Panc1 (cell line): ENCODE measurements at places on chromosomes 7 and 10. TPM values are rescaled to one million over a fixed set of nuclear protein-coding genes. Genes with fewer than 3 reads are reported as not detected.

- DNase-seq, result no peak
- H3K27me3 ChIP-seq, result no peaks in the 10 kb centered on the region
- no peaks in the 10 kb centered on the region; the same call in none of the 2 replicates for H3K36me3 ChIP-seq
- no peak overlapping the region for H3K27ac ChIP-seq
- H3K4me1 ChIP-seq, result 0 out of 2 replicates have a peak, but pooled peaks cover 2% of the 10 kb centered on the region
Measured at GRCh38 chr7:44216521-44217222, 15.9 kb downstream of the YKT6 start.

DNA sequence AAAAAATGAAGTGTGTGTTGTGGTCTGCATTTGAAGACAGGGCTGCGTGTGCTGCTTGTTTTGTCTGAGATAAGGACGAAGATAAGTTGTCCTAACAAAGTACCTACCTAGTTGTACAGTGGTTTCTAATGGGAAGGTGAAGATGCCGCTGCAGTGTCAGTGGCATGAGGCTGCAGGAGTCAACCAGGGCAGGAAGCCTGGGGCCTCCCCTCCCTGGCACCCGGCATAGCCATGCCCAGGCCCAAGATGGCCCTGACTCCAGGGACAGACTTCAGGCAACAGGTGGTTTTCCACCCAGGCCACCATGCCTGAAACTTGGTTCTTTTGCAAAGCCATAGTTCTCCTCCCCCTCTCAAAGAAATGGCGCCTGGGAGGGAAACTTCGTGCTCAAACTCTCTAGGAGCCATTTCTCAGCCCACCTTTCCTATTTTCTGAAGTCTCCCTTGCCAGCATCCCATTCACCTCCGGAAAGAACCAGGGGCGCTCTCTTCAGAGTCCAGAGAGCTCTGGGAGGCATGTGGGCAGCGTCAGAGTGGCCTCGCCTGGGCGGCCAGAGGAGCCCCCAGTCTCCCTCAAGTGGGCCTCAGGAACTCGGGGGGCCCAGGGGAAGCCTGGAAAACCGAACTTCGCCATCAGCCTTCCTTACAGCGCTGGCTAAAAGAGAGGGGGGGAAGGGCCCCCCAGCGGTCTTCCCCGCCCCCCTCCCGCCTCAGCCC lies 2.1 kb upstream of the KAT6B start:
- no peaks in the 10 kb centered on the region for H3K36me3 ChIP-seq
- peak overlapping the region; percentile 77 for H3K4me3 ChIP-seq
- H3K27me3 ChIP-seq, result no peaks in the 10 kb centered on the region

DNA sequence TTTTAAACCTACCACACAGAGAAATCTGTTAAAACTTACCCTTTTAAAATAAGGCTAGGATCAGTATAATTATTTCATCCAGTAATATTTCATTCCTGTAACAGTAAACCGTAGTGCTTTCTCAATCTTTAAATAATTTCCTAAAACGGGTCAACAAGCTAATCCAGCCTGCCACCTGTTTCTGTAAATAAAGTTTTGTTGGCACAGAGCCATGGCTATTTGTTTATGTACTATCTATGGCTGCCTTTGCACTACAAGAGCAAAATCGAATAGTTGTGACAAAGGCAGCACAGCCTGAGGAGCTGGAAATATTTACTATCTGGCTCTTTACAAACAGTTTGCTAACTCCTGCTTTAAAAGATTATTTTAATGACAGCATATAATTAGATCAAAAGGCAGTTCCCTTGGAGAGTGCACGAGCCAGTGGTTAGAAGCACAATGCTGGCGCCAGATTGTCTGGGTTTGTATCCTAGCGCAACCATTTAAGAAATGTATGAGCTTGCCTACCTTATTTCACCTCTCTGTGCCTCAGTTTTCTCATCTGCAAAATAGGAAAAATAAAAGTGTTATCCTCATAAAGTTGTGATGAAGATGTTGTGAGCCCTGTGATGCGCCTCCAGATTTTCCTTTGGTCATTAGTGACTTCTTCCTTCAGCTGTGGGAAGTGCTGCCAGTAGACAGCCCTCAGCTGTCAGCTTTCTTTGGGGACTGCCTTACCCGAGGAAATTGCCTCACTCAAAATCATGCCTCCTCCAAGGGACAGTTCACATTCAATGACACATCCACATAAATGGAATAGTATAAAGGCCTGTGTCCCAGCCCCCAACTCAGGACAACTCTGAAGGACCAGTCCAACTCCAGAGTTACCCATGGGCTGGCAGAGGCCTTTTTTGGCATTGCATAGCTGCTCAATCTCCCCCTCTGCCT lies 11.8 kb upstream of the MIOS start:
- H3K27ac ChIP-seq, result no peak overlapping the region
- H3K27me3 ChIP-seq, result no peaks in the 10 kb centered on the region; the same call in 1 of the 2 replicates
- no peak for DNase-seq
- H3K4me3 ChIP-seq, result no peak overlapping the region

DNA sequence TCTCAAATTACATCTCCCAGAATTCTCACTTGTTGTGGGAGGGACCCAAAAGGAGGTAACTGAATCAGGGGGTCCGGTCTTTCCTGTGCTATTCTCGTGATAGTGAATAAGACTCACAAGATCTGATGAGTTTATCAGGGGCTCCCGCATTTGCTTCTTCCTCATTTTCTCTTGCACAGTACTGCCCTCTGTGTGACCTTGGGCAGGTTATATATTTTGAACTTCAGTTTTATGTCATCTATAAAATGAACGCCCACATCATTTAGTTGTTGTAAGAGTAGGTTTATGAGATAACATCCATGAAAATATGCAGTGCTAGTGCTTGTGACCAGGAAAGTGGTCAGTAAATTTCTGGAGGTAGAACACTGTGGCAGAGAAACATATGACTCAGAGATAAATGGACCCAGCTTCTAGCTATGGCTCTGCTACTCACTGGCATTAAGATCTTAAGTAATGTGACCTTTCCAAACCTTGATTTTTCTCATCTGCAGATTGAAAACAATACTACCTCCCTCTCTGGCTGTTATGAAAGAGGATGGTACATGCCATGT lies 44.3 kb downstream of the SCRN1 start:
- no peaks in the 10 kb centered on the region for H3K4me1 ChIP-seq
- no peak overlapping the region for H3K4me3 ChIP-seq
- H3K27me3 ChIP-seq, result no peaks in the 10 kb centered on the region
- peaks cover 37% of the 10 kb centered on the region for H3K36me3 ChIP-seq

GRCh38 chr7:73719806-73720169 lies 319 bp upstream of the STX1A start:
- no peaks in the 10 kb centered on the region for H3K36me3 ChIP-seq
- peaks cover 56% of the 10 kb centered on the region for H3K4me1 ChIP-seq
- H3K27me3 ChIP-seq, result no peaks in the 10 kb centered on the region
- peak overlapping the region; percentile 88 for H3K27ac ChIP-seq
- peak overlapping the region; percentile 62 for H3K4me3 ChIP-seq

The GOT1 gene
- 51.6 TPM for total RNA-seq

GRCh38 chr10:101827919-101828600 lies 9.8 kb upstream of the OGA start:
- no peak for DNase-seq
- H3K27ac ChIP-seq, result no peak overlapping the region
- no peak overlapping the region for H3K4me3 ChIP-seq
- no peaks in the 10 kb centered on the region for H3K27me3 ChIP-seq

DNA sequence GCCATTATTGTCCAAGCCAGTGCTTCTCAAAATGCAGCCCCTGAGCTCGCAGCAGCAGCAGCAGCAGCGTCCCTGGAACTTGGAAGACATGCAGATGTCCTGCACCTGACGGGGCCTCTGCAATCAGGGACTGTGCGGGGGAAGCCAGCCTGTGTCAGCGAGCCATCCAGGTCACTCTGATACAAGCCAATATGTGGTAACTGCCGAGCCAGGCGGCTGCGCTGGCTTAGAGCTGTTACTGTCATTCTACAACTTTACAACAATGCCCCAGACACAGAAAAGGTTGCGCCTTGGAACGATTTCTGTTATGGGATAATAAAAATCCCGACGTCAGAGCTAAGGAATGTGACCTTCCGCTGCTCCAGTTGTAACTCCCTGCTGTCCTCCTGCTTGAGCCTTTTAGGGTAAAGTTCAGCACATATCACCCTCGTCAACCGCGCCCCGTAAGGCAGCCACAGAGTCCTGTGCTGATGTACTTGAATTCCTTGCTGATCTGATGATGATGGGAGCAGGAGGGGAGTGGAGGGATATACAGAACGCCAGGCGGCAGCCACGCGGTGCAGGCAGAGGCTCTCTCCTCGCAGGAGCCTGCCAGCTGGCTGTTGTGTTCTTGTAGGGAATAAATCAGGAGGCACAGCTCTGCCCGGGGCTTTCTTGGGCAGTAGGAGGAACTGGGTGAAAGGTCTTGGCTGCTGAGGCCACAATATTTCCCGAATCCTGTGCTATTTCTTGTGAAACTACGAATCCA lies 20.0 kb upstream of the CRYGN start:
- H3K4me1 ChIP-seq, result peaks cover 50% of the 10 kb centered on the region
- H3K36me3 ChIP-seq, result no peaks in the 10 kb centered on the region; the same call in 1 of the 2 replicates

GRCh38 chr7:17315974-17316373 lies 17.5 kb downstream of the AHR start:
- no peaks in the 10 kb centered on the region for H3K36me3 ChIP-seq
- H3K4me3 ChIP-seq, result no peak overlapping the region
- no peak overlapping the region for H3K27ac ChIP-seq
- peaks cover 5% of the 10 kb centered on the region; the same call in 1 of the 2 replicates for H3K4me1 ChIP-seq
- H3K27me3 ChIP-seq, result no peaks in the 10 kb centered on the region

- H3K27me3 ChIP-seq, result no peaks in the 10 kb centered on the region
- peak overlapping the region; percentile 77 for H3K4me3 ChIP-seq
- peaks cover 34% of the 10 kb centered on the region for H3K4me1 ChIP-seq
Measured at GRCh38 chr10:102919246-102919959, 1.3 kb downstream of the CNNM2 start.

The ARHGAP21 gene
- 45.8 TPM for total RNA-seq

The DCLRE1C gene
- total RNA-seq, result 9.1 TPM

DNA sequence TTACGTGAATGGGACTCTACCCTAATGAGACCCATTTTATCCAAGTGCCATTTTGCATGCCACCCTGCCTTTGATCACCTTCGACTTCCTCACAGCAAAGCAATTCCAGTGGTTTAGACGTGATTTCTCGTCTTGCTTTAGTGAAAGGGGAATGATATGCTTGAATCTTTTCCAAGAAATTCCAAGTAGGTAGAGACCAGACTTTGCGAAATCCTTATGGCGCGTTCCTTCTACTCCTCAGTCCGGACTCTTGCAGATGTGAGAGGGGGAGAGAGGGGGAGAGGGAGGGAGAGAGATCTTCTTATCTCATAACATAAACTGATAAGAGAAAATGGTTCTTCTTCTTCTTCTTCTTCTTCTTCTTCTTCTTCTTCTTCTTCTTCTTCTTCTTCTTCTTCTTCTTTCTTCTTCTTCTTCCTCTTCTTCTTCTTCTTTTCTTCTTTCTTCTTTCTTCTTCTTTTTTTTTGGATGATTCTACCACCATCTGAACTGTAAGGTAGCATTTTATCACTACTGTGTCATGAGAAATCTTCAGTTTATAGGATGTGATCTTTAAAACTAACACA lies 883 bp downstream of the SPAG6 start:
- H3K27me3 ChIP-seq, result peaks cover 26% of the 10 kb centered on the region
- no peak for DNase-seq
- H3K36me3 ChIP-seq, result no peaks in the 10 kb centered on the region
- H3K4me1 ChIP-seq, result no peaks in the 10 kb centered on the region; the same call in 1 of the 2 replicates

DNA sequence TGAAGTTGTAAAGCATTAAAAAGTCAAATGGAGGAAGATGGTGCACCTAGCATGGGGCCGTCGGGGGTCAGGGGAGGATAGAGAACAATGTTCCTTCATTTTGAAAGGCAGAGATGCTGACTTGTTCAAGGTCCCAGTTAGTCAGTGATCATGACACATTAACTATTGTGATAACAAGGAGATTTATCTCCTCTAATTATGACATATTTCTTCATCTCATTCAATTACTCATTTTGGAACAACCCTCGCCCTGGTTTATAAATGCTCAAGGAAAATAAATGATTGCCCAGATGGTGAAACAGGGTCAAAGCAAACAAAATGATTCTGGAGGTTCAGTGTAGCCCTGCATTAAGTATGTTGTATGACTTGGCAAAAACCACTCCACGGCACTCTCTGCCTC lies 106.2 kb downstream of the ITIH5 start:
- no peak overlapping the region for H3K27ac ChIP-seq
- no peaks in the 10 kb centered on the region for H3K4me1 ChIP-seq

GRCh38 chr10:101892782-101893391 lies 49.3 kb upstream of the KCNIP2 start:
- no peaks in the 10 kb centered on the region for H3K36me3 ChIP-seq
- no peak overlapping the region for H3K27ac ChIP-seq
- H3K27me3 ChIP-seq, result no peaks in the 10 kb centered on the region
- no peak overlapping the region for H3K4me3 ChIP-seq
- no peak for DNase-seq
- H3K4me1 ChIP-seq, result peaks cover 5% of the 10 kb centered on the region; the same call in 1 of the 2 replicates

DNA sequence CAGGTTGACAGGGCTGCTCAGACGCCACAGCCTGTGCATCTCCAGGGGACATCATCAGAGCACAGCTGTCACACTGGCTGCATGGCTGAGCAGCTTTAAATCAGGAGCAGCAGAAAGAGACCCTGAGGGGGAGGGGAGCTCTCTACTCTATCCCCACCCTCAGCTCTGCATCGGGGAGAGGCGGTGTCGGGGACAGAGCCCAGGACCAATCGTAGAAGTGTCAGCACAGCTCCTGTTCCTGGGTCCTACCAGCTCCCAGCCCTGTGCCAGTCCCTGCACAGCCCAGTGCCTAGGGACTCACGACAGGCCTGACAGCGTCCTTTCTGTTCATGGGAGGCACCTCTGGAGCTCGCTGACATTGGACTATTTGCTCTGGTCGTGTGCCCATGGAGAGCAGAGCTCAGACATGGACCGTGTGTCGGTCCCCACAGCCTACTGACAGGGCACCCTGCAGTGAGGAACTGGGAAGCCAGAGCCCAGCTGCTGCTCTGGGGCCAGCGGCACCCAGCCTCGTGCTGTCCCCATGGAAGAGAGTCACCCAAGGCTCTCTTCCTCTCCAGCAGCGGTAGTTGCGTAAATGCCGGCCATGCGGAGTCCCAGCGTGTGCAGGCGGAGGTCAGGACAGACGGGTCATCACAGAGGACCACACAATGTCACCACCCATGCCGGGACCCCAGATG lies 20.4 kb upstream of the ANTXRL start:
- H3K4me3 ChIP-seq, result no peak overlapping the region
- DNase-seq, result no peak
- no peaks in the 10 kb centered on the region for H3K36me3 ChIP-seq
- no peaks in the 10 kb centered on the region for H3K4me1 ChIP-seq
- H3K27me3 ChIP-seq, result no peaks in the 10 kb centered on the region

GRCh38 chr10:79444199-79445119 lies 965 bp downstream of the ZCCHC24 start:
- no peak for DNase-seq
- no peaks in the 10 kb centered on the region; the same call in 1 of the 2 replicates for H3K36me3 ChIP-seq
- peak overlapping the region; percentile 60 for H3K4me3 ChIP-seq

- peaks cover 50% of the 10 kb centered on the region for H3K4me1 ChIP-seq
- H3K27ac ChIP-seq, result peak overlapping the region; percentile 90
- peak; percentile 80 for DNase-seq
- peak overlapping the region; percentile 89 for H3K4me3 ChIP-seq
- H3K27me3 ChIP-seq, result no peaks in the 10 kb centered on the region
Measured at GRCh38 chr7:36390199-36391090, 783 bp downstream of the ANLN start.

The PTPRN2 gene
- total RNA-seq, result 1.1 TPM
